ENCODE measurements at places on chromosomes 4 and X.

GRCh38 chr4:41559940-41560516 is 22.1 kb downstream of the LIMCH1 start:
- no peak for DNase-seq

- DNase-seq, result no peak
These were observed 259.1 kb downstream of the SH2D1A start for GRCh38 chrX:124605511-124605910.

DNA sequence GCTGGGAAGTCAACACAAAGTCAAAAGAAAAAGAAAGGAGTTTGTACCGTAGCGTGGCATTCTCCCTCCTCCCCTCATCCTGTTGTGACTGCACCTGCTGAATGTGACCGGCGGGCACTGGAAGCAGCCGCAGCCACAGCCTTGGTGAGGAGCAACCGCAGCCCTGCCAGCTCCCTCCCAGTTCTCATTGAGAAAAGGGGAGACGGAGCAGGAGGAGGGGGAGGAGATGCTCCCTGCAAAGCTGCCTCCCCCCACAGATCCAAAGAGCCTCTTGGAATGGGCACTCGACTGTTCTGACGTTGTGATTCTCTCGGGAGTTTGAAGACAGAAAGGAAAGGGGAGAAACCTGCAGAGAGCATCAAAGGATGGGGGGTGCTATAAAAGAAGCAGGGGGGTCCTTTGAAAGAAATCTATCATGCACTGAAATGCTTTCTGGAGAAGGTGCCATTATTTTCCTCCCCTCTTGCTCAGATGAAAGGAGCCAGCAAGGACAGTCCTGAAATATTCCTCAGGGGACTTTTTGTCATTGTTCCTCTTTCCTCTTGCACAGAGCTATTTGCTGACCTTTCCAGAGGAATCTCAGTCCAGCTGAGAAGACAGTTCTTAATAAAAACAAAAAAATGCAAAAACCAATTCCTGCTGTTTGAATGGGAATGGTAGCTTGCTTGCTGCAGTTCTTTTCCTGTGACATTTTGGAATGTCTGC is 429.7 kb downstream of the MAPK10 start:
- no peak for DNase-seq

DNA sequence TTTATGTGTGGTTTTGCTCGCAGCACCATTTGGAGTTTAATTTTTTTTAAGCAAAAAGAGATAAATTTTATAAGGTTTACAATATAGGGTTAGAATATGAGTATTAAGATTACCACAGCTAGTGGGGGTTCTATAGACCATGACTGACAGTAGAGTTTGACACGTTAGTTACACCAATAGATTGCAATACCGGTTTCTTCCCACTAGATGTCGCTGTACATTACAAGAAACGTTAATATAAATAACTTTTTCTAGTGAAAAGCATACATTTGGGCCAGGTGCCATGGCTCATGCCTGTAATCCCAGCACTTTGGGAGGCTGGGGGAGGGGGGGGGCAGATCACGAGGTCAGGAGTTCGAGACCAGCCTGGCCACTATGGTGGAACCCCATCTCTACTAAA is 433.6 kb downstream of the MAGEB5 start:
- no peak for DNase-seq
